ENCODE measurements at places on chromosomes 2 and 18.

GRCh38 chr2:112183327-112184025 is 45.3 kb downstream of the FBLN7 start:
- DNase-seq = no peak

- DNase-seq = no peak
Observed at GRCh38 chr2:31109633-31110192, 28.5 kb downstream of the GALNT14 start.

- DNase-seq = no peak
Observed at GRCh38 chr2:227819398-227819697, 5.7 kb downstream of the CCL20 start.

- no peak for DNase-seq
Observed at GRCh38 chr2:197092431-197092830, 165.9 kb upstream of the PGAP1 start.
